ENCODE measurements at places on chromosomes 1 and 21. TPM values are rescaled to one million over a fixed set of nuclear protein-coding genes. Genes with fewer than 3 reads are reported as not detected.

DNA sequence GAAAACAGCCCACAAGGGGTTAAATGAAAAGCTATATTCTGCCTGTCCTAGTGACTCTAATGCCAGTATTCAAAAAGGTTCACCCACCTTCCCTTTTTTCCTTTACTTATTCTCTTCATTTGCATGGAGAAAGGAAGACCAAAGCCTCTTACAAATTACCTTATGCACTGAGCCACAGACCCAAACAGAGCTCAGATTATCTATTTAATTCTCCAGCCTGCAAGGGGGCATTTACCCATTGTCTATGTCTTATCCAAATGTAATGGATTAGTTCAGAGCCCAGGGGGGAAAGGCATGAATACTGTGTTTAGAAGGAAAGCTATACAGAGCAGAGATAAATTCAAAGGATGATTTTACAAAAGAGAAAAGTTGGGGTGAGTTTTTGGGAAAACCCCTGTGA, 388.5 kb downstream of the OMA1 start:
- no peaks in the 10 kb centered on the region for H3K4me1 ChIP-seq
- H3K4me3 ChIP-seq = no peak overlapping the region
- DNase-seq = no peak
- no peaks in the 10 kb centered on the region for H3K27me3 ChIP-seq
- no peak overlapping the region for H3K27ac ChIP-seq
- H3K36me3 ChIP-seq = no peaks in the 10 kb centered on the region

GRCh38 chr1:157852476-157852875, 10.9 kb upstream of the CD5L start:
- no peak overlapping the region for H3K27ac ChIP-seq
- no peak overlapping the region for H3K4me3 ChIP-seq

ITLN2 gene
- 4.5 TPM for polyA plus RNA-seq

- no peak overlapping the region for H3K27ac ChIP-seq
- H3K4me3 ChIP-seq = no peak overlapping the region
These were observed 11.6 kb upstream of the PTPRF start for GRCh38 chr1:43518935-43519686.

GRCh38 chr1:9201401-9202239, 33.0 kb upstream of the H6PD start:
- no peak overlapping the region for H3K4me3 ChIP-seq
- H3K4me1 ChIP-seq = no peaks in the 10 kb centered on the region
- no peaks in the 10 kb centered on the region for H3K27me3 ChIP-seq
- no peak overlapping the region for H3K27ac ChIP-seq
- DNase-seq = no peak

SELL gene
- 2.0 TPM for polyA plus RNA-seq

RAB3B gene
- polyA plus RNA-seq = 0.05 TPM

DNA sequence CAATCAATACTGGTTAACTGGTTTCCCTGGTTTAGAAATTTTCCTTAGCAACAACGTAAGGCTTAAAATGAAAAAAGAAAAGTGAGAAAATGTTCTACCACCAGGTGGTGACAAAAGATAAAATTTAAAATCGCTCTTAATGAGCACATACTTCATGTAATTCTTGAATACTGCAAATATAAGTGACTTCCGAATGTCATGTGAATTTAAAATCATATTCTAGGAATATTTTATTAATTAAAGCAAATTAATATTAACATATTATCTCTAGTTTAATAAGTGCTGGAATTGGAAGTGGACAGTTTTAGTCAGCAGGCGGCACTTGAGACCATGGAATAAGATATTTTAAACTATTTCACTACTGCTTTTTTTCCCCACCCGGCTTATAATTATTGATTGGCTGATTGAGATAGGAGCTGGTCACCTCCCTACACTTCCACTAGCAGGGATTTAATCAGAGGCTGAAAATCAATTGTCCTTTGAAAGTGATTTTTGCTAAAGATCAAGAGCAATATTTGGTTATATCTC, 5.0 kb upstream of the ADAMTS1 start:
- no peaks in the 10 kb centered on the region for H3K27me3 ChIP-seq
- H3K4me1 ChIP-seq = no peaks in the 10 kb centered on the region
- no peaks in the 10 kb centered on the region for H3K36me3 ChIP-seq
- no peak overlapping the region for H3K4me3 ChIP-seq

GRCh38 chr21:33244082-33244778, 14.5 kb downstream of the IFNAR2 start:
- H3K27ac ChIP-seq = no peak overlapping the region
- no peak overlapping the region for H3K4me3 ChIP-seq
- no peaks in the 10 kb centered on the region for H3K27me3 ChIP-seq
- DNase-seq = no peak

GRCh38 chr1:220810963-220811362, 24.2 kb downstream of the MTARC1 start:
- H3K27ac ChIP-seq = no peak overlapping the region
- H3K27me3 ChIP-seq = no peaks in the 10 kb centered on the region
- H3K36me3 ChIP-seq = no peaks in the 10 kb centered on the region
- H3K4me3 ChIP-seq = no peak overlapping the region
- DNase-seq = no peak

DNA sequence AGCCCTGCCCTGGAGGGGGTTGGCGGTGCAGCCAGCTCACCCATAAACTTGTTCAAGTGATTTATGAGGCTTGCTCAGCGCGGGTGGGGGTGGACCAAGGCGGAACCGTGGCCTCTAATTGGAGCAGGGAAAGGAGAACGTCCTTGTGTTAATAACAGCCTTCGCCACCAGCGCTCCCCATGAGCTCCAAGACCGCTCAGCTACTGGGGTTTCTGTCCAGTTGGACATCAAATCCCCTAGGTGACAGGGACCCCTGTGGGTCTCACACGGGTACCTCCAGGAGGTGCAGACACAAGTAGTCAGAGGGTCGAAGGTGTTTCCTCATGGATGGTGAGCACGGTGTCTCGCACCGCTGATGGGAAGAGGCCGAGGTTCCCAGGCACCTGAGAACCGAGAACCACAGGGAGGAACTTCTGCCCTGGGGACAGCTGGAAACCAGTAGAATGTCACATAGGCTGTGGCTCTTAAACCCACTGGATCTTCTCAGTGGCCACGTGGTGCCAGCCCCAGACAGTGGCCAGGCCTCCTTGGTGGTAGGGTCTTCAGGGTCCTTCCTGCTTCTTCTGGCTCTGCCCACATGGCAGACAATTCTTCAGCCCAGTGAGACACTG, 3.7 kb upstream of the ACTRT2 start:
- H3K4me3 ChIP-seq = no peak overlapping the region
- peak; percentile 33 for DNase-seq
- H3K36me3 ChIP-seq = no peaks in the 10 kb centered on the region
- no peaks in the 10 kb centered on the region for H3K4me1 ChIP-seq
- no peak overlapping the region for H3K27ac ChIP-seq

TBX19 gene
- 0.50 TPM for polyA plus RNA-seq

LCE1B gene
- polyA plus RNA-seq = not detected

DNA sequence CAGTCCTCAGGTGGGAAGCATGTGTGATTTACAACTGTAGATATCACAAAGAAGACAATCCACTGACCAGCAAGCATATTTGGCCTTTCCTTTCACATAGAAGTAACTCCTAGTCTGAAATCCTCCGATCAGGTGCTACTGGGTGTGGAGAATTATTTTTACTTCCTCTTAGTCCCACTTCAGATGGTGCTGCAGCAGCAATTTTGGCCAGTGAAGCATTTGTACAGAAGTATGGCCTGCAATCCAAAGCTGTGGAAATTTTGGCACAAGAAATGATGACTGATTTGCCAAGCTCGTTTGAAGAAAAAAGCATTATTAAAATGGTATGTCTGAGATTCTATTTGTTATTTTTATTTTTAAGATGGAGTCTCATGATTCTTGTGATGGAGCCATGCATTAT, 51.0 kb downstream of the SCP2 start:
- DNase-seq = no peak
- H3K36me3 ChIP-seq = no peaks in the 10 kb centered on the region
- no peaks in the 10 kb centered on the region for H3K4me1 ChIP-seq
- H3K4me3 ChIP-seq = no peak overlapping the region
- no peak overlapping the region for H3K27ac ChIP-seq

NES gene
- polyA plus RNA-seq = 8.0 TPM

RPS6KA1 gene
- polyA plus RNA-seq = 0.87 TPM

- H3K27me3 ChIP-seq = no peaks in the 10 kb centered on the region
- H3K4me3 ChIP-seq = no peak overlapping the region
- H3K27ac ChIP-seq = no peak overlapping the region
- DNase-seq = no peak
- H3K36me3 ChIP-seq = peaks cover 12% of the 10 kb centered on the region
These were observed 16.5 kb upstream of the PIGV start for GRCh38 chr1:26771285-26771642.

ZNF644 gene
- 12.0 TPM for polyA plus RNA-seq

DNA sequence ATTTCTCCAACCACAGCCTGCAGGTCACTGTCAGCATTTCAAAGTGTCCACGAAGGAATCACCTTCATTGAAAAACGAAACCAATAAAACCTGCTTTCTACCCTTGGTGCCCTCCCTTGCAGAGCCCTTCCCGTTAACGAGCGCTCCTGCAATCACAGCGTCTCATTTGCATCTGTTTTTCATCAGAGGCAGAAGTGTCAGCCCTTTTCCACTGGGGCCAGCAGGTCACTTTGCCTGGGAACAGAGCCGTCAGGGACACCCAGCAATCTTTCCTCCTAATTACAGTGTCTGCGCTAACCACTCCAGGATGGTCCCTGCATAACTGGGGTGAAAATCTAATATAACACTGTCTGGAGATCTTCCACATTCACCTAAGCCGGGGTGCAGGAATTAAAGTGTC, 85.3 kb downstream of the PSMG1 start:
- no peaks in the 10 kb centered on the region for H3K27me3 ChIP-seq
- DNase-seq = no peak
- H3K4me3 ChIP-seq = no peak overlapping the region
- no peak overlapping the region for H3K27ac ChIP-seq
- no peaks in the 10 kb centered on the region for H3K4me1 ChIP-seq
- no peaks in the 10 kb centered on the region for H3K36me3 ChIP-seq

GRCh38 chr1:110262846-110263631, 52.9 kb downstream of the KCNC4 start:
- H3K27ac ChIP-seq = no peak overlapping the region
- H3K36me3 ChIP-seq = no peaks in the 10 kb centered on the region
- H3K4me3 ChIP-seq = no peak overlapping the region
- DNase-seq = no peak

- no peaks in the 10 kb centered on the region for H3K4me1 ChIP-seq
- H3K4me3 ChIP-seq = no peak overlapping the region
- DNase-seq = no peak
- H3K36me3 ChIP-seq = peaks cover 17% of the 10 kb centered on the region
These were observed 30.2 kb downstream of the SRRM1 start for GRCh38 chr1:24673341-24673740.

VASH2 gene
- polyA plus RNA-seq = 0.38 TPM

DNA sequence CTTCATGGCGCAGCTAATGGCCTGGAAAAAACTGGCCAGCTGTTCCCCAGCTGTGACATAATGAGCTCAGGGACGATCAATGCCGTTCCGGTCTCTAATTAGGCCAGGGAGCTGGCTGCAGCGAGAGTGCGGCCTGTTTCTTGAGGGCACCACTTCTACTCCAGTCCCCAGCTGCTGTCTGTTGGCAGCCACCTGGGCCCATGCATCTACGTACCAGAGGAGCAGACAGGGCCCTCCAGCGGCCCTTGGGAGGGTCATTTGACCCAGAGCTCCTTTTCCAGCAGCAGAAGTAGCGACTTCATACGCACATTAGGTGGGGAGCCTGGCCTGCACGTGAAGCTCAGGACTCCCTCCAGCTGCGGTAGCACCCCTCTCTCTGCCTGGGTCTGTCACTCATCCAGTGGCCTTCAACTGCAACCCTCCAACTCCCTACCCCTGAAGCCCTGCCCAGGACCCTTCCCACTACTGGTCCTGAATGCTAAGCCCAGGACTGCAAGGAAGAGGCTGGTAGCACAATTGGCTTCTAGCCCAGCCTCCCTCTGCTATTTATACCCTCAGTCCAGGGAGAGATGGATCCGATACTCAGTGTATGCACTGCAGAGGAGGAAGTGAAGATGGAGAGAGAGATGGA, 9.1 kb upstream of the GPR61 start:
- H3K4me1 ChIP-seq = no peaks in the 10 kb centered on the region
- H3K4me3 ChIP-seq = no peak overlapping the region
- H3K36me3 ChIP-seq = no peaks in the 10 kb centered on the region
- H3K27ac ChIP-seq = no peak overlapping the region
- no peak for DNase-seq

Data from aorta (tissue), 5 donors.